ENCODE measurements at places on chromosomes 2 and 18. TPM values are rescaled to one million over a fixed set of nuclear protein-coding genes. Genes with fewer than 3 reads are reported as not detected.

The SGPP2 gene
- total RNA-seq = 9.4 TPM

The RESP18 gene
- total RNA-seq = not detected

The MROH2A gene
- not detected for total RNA-seq

The CEBPZ gene
- 107 TPM for total RNA-seq

The DYSF gene
- total RNA-seq = 0.02 TPM

The CLEC4F gene
- total RNA-seq = not detected

The UGT1A5 gene
- total RNA-seq = not detected

The NBAS gene
- 44.3 TPM for total RNA-seq

The ANKRD30BL gene
- not detected for total RNA-seq

The PEX13 gene
- 14.4 TPM for total RNA-seq

The EMX1 gene
- total RNA-seq = not detected

The OTOS gene
- not detected for total RNA-seq

The DYNAP gene
- not detected for total RNA-seq

The POTEE gene
- total RNA-seq = 0.50 TPM

The NUP35 gene
- total RNA-seq = 36.0 TPM

The DNER gene
- total RNA-seq = not detected

The NCK2 gene
- 87.5 TPM for total RNA-seq

The VWA3B gene
- total RNA-seq = not detected

The TMEFF2 gene
- total RNA-seq = not detected

The TRABD2A gene
- 42.2 TPM for total RNA-seq

The CBLN2 gene
- not detected for total RNA-seq

The RELCH gene
- total RNA-seq = 20.5 TPM

The ACSL3 gene
- total RNA-seq = 48.8 TPM

The SALL3 gene
- total RNA-seq = not detected

The NOL4 gene
- not detected for total RNA-seq

The SP100 gene
- total RNA-seq = 174 TPM

The SERPINB5 gene
- total RNA-seq = not detected

The IL18RAP gene
- 6.8 TPM for total RNA-seq
